GM04503 (cell line): ENCODE measurements at places on chromosomes 5 and 9.

DNA sequence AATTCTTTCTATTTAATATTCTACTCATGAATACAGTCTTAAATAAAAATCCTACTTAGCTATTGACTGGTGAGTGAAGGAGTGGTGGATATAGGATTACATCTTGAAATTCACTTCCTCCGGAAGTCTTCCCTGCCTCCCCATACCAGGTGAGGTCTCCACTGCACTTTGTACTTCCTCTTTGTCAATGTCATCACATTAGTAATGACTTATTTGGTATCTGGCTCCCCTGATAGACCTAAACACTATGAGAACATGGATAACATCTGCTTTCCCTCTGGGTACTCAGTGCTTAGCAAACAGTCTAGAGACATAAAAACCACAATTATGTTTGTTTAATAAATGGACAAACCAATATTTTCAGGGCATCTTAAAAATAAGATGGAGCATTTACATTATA, 532.1 kb downstream of the PDE4D start:
- DNase-seq = no peak

DNA sequence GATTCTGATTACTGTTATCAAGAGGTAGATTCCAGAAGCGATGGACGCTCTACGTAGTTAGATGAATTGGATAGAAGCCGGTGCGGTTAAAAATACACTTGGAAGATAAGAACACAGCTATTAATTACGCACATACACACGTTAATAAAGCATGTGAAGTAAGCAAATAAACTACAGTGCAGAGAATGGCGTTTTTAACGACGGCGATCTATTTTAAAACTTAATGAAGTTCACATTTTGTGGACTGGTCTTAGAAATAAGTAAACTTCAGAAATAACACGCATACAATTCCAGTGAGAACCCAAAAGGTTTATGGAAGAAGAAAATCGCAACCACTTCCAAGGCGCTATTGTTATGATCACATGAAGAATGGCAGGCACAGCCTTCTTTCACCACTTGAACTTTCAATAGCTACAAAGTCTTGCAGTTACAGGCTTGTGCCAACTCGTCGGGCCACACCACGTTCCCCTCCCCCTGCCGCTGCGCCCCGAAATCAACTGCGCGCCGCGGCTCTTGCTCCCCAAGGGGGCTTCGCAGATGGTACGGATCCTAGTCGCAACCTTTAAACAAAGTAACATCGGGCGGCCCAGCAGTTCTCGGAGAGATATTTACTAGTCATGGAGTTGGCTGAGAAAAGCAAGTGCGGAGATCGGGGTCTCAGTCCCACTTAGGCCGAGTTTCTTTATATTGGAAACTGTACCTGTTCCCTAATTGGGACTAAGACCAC, 866 bp upstream of the SEMA6A start:
- no peak for DNase-seq

DNA sequence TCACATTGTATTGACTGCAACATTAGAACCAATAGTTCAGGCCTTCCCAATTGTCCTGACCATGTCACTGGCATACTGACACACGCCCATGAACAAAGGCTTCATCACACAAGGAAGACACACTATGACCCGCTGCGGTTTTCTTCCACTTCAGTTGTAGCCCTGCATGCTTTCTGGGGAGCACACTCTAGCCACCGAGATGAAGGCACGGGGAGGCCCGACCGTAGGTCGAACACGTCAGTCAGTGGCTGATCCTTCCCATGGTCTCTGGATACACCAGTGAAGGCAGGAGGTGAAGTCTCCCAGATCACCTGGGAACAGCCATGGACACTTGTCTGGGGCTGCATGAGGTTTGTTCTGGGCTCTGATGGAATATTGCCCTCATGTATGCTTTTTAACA, 224.7 kb downstream of the FSTL4 start:
- no peak for DNase-seq

- DNase-seq = no peak
Measured at GRCh38 chr9:102875687-102876086, 119.4 kb upstream of the CYLC2 start.

- no peak for DNase-seq
Measured at GRCh38 chr5:98773214-98773463, 324 bp upstream of the RGMB start.
